ENCODE measurements at places on chromosomes 16 and 17. TPM values are rescaled to one million over a fixed set of nuclear protein-coding genes. Genes with fewer than 3 reads are reported as not detected.

- no peak for DNase-seq
- H3K4me3 ChIP-seq: no peak overlapping the region
- no peaks in the 10 kb centered on the region for H3K36me3 ChIP-seq
These were observed 3.0 kb downstream of the CCNF start for GRCh38 chr16:2432286-2432685.

DNA sequence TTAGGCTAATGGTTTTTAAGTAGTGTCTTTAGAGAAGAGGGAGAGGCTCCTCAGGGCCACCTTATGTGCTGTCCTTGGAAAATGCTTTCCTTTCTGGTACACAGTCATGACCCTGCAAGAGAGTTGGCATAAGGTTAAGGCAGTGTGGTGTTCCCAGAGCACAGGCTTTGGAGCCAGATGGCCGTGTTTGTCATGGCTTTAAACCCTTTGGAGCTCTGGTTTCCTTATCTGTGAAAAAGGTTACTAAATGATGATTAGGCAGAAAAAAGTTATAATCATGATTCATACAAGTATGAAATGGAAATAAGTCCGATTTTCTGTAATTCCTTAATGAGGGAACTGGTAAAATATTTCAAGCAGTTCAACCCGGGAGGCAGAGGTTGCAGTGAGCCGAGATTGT, 13.2 kb downstream of the UTP4 start:
- H3K4me3 ChIP-seq: no peak overlapping the region
- no peak for DNase-seq
- peaks cover 88% of the 10 kb centered on the region for H3K36me3 ChIP-seq
- H3K27ac ChIP-seq: no peak overlapping the region

DNA sequence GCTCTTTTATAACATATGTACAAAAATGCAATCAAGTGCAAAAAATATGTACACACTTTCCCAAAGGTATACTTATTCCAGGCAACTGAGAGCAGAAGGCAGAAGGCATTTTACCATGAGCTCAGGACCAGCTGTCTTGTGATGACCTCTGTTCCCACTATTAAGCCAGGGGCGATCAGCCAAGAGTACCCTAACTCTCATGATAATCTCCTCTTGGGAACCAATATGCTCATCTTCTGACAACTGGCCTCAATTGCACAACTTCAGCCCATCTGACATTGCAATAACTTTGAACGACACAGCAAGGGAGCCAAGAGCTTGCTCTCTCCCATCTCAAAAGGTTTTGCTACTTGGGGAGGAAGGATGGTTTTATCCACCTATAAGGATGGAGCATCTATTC, 471.9 kb downstream of the HS3ST3B1 start:
- H3K36me3 ChIP-seq: no peaks in the 10 kb centered on the region
- H3K27ac ChIP-seq: no peak overlapping the region
- DNase-seq: no peak
- H3K27me3 ChIP-seq: peaks cover 16% of the 10 kb centered on the region

- no peaks in the 10 kb centered on the region for H3K36me3 ChIP-seq
- H3K27ac ChIP-seq: no peak overlapping the region
- H3K4me3 ChIP-seq: peak overlapping the region; percentile 56
- peaks cover 26% of the 10 kb centered on the region for H3K4me1 ChIP-seq
- DNase-seq: no peak
These were observed 3.5 kb upstream of the TRIM47 start for GRCh38 chr17:75881678-75882454.

DNA sequence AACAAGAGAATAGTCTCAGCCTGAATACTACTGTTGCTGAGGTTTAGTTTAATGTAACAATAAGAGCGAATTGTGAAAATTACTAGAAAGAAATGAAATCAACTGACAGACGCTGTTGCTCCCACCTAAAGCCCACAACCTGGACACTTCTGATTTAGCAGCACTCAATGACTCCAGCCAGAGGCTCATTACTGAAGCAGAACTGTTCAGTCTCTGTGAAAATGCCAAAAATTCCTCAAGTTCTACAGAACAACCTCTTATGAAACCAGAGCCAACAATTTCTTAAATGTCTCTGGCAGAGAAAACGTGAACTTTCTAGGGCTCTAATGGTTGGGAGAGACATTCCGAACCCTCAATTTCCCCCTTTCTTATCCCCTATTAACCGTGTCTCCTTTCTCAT, 9.9 kb downstream of the PSME3IP1 start:
- H3K27me3 ChIP-seq: no peaks in the 10 kb centered on the region
- H3K4me3 ChIP-seq: no peak overlapping the region
- H3K36me3 ChIP-seq: no peaks in the 10 kb centered on the region
- peaks cover 4% of the 10 kb centered on the region for H3K4me1 ChIP-seq

GRCh38 chr17:40518401-40519088, 17.1 kb upstream of the TNS4 start:
- H3K4me1 ChIP-seq: peaks cover 67% of the 10 kb centered on the region
- no peak overlapping the region for H3K27ac ChIP-seq
- peak overlapping the region; percentile 29 for H3K4me3 ChIP-seq
- no peaks in the 10 kb centered on the region for H3K36me3 ChIP-seq
- DNase-seq: no peak

DNA sequence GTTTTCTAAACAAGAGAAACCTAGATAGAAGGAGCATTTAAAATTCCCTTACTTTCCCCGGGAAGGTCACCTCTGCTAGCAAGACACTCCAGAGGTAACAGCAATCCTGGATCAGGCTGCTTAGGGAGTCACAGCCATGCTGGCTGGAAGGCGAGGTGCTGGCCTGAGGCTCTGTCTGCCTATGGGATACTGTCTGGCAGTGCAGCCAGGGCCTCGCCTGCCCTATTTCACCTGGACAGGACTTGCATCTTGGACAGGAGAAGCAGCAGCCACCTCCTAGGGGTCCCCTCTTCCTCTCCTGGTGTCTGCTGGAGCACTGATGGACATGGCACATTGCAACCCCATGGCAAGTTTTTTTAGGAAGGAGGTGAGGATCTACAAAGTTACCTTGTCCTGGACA, 15.1 kb downstream of the FA2H start:
- no peak overlapping the region for H3K27ac ChIP-seq
- DNase-seq: no peak
- no peaks in the 10 kb centered on the region for H3K36me3 ChIP-seq
- H3K27me3 ChIP-seq: peaks cover 18% of the 10 kb centered on the region
- H3K4me3 ChIP-seq: no peak overlapping the region

DNA sequence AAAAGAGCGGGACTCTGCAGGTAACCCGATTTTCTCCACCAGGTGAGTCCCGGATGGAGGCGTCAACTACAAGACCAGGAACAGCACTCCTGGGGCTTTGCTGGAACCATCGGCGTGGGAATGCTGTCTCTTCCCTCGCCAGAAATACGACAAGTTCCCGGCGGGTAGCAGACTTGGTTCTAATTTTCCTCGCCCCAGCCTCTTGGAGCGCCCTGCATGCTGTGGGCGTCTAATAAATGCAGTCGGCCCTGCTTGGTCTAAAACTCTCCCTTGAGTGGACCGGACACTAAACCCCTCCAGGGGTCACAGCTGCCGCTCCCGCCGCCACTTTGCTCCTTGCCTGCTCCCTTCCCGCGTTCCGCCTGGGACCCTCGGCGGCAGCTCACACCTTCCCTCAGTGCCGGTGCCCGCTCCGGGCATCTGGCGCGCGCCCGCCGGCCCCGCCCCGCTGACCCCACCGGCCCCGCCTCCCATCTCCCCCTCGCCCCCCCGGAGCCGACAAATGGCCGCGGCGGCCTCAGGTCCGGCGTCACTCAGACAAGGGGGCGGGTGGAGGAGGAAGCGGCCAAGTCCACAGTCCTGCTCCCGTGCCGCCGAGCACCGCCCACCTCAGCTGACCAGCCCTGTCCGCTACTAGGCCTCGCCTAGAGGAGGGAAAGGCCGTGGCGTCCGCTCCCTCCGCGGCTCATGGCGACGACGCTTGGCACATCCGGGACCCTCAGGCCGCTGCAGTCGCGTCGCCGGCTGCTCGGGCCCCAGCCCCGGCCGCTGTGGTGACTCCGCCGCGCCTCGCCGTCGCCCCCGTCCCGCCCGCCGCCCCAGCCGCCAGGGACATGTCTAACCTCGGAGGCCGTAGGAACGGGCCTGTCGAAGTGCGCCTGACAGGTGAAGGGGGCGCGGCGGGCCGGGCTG, 65.8 kb downstream of the KPNA2 start:
- H3K36me3 ChIP-seq: no peaks in the 10 kb centered on the region
- H3K4me1 ChIP-seq: peaks cover 41% of the 10 kb centered on the region
- H3K27me3 ChIP-seq: no peaks in the 10 kb centered on the region
- H3K4me3 ChIP-seq: peak overlapping the region; percentile 93
- H3K27ac ChIP-seq: peak overlapping the region; percentile 94

DNA sequence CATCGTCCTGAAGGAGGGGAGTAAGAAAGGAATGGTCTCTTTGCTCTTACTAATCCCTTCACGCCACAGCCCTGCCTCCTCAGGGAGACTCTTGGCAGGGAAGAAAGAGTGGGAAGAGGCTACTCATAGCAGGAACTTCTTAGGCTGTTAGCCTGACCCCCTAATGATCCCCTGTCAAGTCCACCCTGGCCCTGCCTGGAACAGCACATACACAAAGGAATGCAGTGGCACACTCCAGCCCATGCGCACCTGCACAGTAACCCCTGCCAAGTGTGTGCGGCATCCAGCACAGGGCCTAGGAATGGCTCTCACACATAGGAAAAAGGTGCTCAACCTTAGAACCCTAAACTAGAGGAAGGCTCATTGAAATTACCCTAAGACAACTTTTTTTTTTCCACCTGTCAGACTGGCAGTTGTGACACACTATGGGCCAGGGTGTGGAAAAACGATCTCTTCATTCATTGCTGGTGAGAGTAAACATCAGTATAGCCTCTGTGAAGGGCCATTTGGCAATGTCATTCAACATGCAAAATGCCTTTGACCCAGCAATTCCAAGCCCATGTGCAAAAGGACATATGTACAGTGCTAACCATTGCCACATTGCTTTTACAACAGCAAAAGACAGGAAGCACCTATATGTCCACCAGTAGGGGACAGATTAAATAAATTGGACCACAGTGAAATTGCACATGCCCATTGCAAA, 50.1 kb downstream of the PIMREG start:
- no peak for DNase-seq
- H3K4me3 ChIP-seq: no peak overlapping the region
- peaks cover 21% of the 10 kb centered on the region for H3K4me1 ChIP-seq
- H3K27ac ChIP-seq: no peak overlapping the region
- peaks cover 5% of the 10 kb centered on the region for H3K27me3 ChIP-seq
- H3K36me3 ChIP-seq: no peaks in the 10 kb centered on the region

DNA sequence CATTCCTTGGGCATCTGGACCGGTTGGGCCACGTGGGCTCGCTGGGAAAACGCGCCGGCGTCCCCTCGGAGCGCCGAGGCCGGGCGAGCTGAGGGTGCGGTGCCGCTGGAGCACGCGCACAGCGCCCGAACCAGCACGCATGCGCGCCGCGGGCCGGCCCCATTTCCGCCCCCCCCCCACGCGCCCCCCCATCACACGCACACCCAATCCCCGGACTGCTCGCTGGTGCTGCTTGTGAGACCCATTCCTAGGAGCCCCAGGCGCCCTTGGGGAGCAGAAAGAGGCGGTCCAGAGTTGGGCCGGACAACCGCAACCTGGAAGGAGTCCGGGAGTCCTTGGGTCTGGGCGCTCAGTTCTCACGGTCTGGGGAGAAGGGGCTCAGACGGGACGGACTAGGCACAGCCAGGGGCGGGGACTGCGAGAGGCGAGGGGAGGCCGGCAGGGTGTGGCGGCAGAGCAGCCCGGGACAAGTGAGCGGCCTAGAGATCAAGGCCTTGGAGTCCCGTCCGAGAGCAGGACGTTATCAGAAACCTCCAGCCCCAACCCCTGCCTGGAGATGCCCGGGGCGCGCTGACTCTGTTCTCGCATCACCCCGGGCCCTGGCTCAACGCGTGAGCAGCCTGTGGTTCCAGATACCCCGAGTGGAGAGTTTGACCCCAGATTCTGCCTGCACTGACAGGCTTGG, 6.0 kb upstream of the CBX8 start:
- H3K4me1 ChIP-seq: peaks cover 47% of the 10 kb centered on the region
- peak overlapping the region; percentile 79 for H3K27ac ChIP-seq
- DNase-seq: no peak
- no peak overlapping the region for H3K4me3 ChIP-seq
- peaks cover 57% of the 10 kb centered on the region for H3K27me3 ChIP-seq

DNA sequence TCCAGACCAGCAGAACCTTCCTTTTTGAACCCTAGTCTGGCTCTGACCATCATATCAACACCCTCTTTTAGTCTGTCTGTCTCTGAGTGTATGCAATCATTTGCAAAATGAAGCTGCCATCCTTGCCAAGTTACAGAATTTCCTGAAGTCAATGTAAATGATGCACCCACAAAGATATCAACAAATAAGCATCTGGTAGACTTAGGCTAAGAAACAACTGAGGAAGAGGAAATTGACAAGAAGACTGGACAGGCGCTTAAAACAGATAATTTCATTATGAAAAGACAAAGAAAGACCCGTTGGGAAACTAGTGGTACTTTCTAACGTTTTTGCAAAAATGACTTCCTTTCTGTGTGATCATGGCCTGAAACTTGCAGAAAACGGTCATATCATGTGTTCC, 24.7 kb upstream of the CIITA start:
- H3K4me1 ChIP-seq: peaks cover 11% of the 10 kb centered on the region
- no peak for DNase-seq
- no peaks in the 10 kb centered on the region for H3K36me3 ChIP-seq
- H3K4me3 ChIP-seq: no peak overlapping the region

GRCh38 chr17:1861391-1862010, 31.7 kb downstream of the RPA1 start:
- no peak overlapping the region for H3K27ac ChIP-seq
- no peak for DNase-seq
- peaks cover under 1% of the 10 kb centered on the region for H3K4me1 ChIP-seq
- H3K4me3 ChIP-seq: no peak overlapping the region

- H3K27ac ChIP-seq: no peak overlapping the region
- DNase-seq: no peak
- H3K27me3 ChIP-seq: no peaks in the 10 kb centered on the region
- no peak overlapping the region for H3K4me3 ChIP-seq
- peaks cover 96% of the 10 kb centered on the region for H3K36me3 ChIP-seq
These were observed 41.2 kb downstream of the GTF3C1 start for GRCh38 chr16:27508476-27508875.

- H3K27me3 ChIP-seq: no peaks in the 10 kb centered on the region
- peak overlapping the region; percentile 88 for H3K4me3 ChIP-seq
- peaks cover 89% of the 10 kb centered on the region for H3K4me1 ChIP-seq
- peak; percentile 75 for DNase-seq
These were observed 27.3 kb downstream of the KDM8 start for GRCh38 chr16:27230562-27231001.

DNA sequence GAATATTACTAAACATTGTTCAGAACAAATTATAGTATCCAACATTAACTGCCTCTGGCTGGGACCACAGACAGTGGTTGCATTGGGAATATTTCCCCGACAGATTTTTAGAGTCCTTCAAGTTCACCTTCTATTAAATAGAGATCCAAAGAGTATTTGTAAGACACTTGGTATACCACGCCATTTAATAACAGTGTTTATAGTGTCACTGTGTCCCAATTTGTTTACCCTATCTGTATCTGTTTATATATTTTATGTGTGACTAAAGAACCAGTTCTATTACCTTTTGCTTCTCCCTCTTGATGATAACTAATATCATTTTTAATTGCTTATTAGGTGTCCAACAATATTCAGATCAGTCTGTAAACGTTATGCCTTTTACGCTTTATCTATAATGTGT, 191.3 kb upstream of the IRX5 start:
- no peak for DNase-seq
- no peaks in the 10 kb centered on the region for H3K36me3 ChIP-seq
- H3K27me3 ChIP-seq: peaks cover 1% of the 10 kb centered on the region
- no peak overlapping the region for H3K4me3 ChIP-seq
- H3K27ac ChIP-seq: no peak overlapping the region
- no peaks in the 10 kb centered on the region for H3K4me1 ChIP-seq

The APOH gene
- total RNA-seq: not detected

The C1QL1 gene
- total RNA-seq: not detected

The HBZ gene
- not detected for total RNA-seq

The RMI2 gene
- 2.8 TPM for total RNA-seq

The ZNF785 gene
- 22.8 TPM for total RNA-seq

The GGT6 gene
- total RNA-seq: not detected

All from naive thymus-derived CD8-positive, alpha-beta T cell (primary cell).